ENCODE measurements at places on chromosomes 4 and X.

- no peak for DNase-seq
Observed at GRCh38 chr4:180028682-180029081, 2214.5 kb upstream of the TENM3 start.

DNA sequence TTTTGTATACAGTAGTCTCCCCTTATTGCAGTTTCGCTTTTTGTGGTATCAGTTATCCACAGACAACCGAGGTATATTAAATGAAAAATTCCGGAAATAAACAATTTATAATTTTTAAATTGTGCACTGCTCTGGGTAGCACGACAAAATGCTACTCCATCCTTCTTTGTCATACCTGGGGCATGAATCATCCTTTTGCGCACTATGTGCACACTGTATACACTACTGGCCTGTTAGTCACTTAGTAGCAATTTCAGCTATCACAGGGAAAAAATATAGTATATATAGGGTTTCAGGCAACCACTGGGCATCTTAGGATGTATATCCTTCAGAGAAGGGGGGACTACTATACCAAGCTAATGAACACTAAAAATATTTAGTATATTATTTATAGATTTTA is 198.8 kb upstream of the FAT4 start:
- no peak for DNase-seq

DNA sequence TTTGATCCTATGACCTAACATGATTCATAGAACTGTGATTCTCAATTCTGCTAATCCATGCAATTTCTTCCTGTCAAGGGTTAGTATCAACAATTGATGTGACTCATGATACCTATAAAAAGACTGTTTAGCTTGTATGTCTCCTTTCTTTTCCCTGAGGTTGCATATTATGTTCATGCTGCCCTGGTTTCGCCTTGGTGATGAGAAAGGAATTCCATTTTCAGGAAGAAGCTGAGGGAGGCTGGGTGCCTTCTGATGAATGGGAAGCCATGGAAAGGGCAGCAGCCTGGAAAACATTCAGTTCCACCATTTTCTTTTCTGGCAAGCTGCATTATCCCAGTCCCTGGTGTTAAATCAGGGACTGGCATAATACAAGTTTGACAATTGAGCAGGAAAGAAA is 976.5 kb downstream of the RPA4 start:
- DNase-seq: no peak

DNA sequence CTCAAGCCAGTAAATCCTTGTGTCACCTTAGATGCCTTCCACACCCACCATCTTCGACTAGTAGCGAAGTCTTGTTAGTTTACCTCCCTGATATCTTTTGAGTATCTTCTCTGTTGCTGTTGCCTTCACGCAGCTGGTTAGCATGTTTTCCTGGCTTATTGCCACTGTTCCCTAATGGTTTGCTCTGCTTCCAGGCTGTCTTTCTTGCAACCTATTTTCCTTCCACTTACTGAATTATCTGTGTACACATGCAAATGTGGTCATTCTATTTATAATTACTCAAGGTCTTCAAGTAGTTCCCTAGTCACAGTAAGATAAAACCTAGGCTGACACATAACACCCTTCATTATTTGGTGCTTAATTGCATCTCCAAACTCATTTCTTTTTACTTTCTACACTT is 89.5 kb downstream of the UGT8 start:
- no peak for DNase-seq

- no peak for DNase-seq
Observed at GRCh38 chrX:107968623-107969022, 13.5 kb downstream of the TEX13B start.

- no peak for DNase-seq
Observed at GRCh38 chr4:163148466-163149336, 18.0 kb downstream of the NAF1 start.

DNA sequence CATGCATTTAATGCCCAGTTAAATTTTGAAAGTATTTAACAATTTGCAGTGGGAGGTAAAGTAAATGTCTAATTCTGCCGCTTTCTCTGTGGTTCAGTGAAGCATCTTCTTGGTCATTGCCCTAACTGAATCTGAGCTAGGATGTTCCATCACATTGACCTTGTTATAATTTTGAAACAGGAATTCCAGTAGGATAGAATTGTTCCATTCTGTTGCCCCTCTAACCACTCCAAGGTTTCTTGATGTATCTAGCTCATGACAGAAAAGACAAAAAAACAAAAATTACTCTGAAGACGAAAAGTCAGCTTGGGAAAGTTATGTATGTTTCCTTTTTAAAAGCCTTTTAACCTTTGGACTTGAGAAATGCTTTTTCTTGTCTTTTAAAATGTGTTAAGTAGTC is 297.0 kb upstream of the FAT1 start:
- DNase-seq: no peak

All from left lung (tissue), 14 donors.